ENCODE measurements at places on chromosomes 12 and 14.
A peak's percentile ranks its signal among the peaks of the same experiment; 100 is the strongest.

GRCh38 chr12:41967668-41968500 is 176.8 kb downstream of the GXYLT1 start:
- DNase-seq, result no peak

DNA sequence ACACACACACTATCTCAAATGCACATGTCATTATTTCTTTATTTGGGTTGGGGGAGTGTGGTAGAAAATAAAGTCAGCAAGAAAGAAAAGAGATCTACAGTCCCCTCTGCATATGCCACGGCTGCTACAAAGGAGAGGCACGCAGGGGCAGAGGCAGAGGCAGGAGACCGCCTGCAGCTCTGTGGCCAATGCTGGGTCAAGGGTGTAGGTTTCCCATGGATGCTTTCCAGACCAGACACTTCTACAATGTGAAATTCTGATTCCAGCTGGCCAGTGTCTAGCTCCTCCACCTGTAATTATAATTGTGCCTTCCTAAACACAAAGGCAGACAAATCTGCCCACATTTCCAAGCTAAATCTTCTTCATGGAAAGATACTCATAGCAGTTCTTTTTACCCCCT is 19.2 kb downstream of the VPS37B start:
- no peak for DNase-seq

DNA sequence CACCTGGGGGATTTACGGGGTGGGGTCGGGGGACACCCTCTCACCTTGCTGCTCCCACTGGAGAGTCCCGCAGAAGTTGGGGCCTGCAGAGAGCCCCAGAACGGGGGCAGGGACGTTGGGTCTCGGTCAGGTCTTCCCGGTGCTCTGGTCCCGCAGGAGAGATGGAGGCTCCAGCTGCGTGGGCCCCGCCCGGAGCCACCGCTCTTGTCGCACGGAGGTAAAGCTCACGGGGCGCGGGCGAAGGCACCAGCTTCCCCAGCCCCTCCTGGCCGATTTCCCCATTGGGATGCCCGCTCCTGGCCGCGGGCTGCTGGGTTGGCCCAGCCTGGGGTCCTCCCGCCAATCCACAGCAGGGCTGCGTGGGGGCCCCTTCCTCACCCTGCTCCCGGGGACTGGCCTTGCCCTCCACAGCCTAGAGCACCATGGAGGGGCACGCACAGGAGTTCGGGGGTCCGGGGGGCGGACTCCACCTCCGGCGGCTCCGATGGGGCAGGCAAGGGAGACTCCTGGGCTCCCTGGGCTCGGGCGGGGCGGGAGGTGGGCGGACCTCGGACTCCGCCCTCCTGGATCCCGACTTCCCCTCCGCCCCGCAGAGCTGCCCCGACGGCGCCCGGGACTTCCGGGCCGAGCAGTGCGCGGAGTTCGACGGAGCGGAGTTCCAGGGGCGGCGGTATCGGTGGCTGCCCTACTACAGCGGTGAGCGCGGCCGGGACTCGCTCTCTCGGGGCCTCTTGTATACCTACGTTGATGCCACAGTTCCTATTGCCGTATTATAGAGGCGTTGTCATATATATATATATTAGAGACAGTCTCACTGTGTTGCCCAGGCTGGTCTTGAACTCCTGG is 8.4 kb downstream of the PAPLN start:
- peak; percentile 52 for DNase-seq

- DNase-seq, result no peak
Measured at GRCh38 chr14:102909462-102909861, 13.0 kb upstream of the AMN start.

DNA sequence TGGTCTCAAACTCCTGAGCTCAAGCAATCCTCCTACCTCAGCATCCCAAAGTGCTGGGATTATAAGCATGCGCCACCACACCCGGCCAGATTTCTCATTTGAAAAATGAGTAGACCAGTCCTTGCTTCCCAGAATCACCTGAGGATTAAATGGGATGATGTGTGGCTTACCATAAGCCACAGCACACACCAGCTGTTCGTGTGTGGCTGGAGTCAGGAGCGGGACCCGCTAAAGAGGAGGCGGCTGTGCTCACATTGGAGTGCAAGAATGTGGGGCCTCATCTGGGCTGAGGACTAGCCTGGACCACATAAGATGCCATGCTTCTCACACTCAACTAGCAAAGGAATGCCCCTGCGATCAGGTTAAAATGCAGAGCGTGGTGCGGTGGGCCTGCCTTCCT is 6.7 kb upstream of the ALDH2 start:
- no peak for DNase-seq

- no peak for DNase-seq
Measured at GRCh38 chr12:100489251-100489820, 15.7 kb downstream of the NR1H4 start.

DNA sequence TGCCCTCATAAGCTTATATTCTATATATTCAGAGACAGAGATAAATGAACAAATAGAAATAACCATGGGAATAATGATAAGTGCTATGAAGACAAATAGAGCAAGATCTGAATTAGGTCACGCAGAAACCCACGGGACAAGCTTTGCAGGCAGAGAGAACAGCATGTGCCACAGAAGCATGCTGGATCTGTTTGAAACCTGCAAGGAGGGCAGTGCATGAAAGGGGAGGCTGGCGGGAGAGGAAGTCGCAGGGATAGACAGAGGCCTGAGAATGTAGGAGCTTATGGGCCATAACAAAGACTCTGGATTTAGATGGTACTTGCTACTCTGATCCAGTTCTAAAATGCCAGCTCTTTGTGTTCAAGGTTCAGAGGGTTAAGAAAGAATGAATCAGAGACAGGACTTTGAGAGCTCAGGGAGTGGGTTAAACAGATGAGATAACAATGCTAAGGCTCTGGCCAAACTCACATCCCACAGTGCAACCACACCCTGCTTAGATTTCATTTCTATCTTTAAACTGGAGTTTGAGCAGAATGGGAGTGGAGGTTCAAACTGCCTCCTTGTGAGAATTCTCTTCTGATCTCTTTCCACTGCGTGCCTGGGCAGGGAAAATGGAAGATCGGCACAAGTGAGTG is 49.2 kb upstream of the PPP1R12A start:
- DNase-seq, result no peak

DNA sequence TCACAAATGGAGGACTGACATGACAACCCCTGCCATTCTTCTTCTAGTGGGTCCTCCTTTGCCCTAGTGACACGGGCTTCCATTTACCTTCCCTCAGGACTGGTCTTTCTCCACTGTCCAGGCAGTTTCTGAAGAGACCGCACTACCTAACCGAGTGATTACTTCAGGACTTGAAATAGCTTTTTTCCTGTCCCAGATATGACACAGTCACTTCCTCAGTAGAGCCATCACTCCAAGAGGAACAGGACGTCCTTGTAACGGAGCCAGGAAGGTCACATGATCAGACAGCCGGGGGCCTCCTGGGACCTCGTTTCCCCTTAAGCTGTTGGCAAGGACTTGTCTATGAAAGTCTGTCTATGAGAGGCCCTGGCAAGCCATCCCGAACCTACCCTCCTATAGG is 62.3 kb downstream of the FOS start:
- DNase-seq, result no peak

GRCh38 chr12:108313606-108314351 is 25.3 kb downstream of the CMKLR1 start:
- DNase-seq, result no peak

DNA sequence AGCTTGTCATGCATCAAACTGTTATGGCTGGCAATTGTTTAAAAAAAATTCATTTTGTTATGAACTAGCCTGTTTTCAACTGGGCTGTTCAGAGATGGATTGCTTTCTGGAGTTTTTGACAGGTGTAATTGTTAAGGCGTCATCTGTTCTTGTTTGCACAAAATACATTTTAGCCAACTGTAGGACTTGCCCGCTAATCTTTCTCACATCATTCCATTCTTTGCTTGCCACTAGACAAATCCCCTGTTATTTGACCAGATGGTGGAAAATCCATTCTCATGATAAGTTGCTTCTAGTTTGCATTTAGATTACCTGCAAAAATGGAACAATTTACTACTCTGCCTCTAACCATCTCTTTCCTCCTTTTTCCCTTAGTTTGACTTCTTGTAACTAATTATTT is 114.3 kb downstream of the NPAS3 start:
- DNase-seq, result no peak

- no peak for DNase-seq
Measured at GRCh38 chr14:35519986-35520385, 14.0 kb upstream of the INSM2 start.

GRCh38 chr14:78992867-78993266 is 822.7 kb downstream of the NRXN3 start:
- DNase-seq, result no peak

- no peak for DNase-seq
Measured at GRCh38 chr14:20671597-20672283, 12.6 kb upstream of the RNASE4 start.

GRCh38 chr12:47591795-47592194 is 114.0 kb downstream of the RPAP3 start:
- DNase-seq, result no peak
